ENCODE measurements at places on chromosomes 12 and 14. TPM values are rescaled to one million over a fixed set of nuclear protein-coding genes. Genes with fewer than 3 reads are reported as not detected.

DNA sequence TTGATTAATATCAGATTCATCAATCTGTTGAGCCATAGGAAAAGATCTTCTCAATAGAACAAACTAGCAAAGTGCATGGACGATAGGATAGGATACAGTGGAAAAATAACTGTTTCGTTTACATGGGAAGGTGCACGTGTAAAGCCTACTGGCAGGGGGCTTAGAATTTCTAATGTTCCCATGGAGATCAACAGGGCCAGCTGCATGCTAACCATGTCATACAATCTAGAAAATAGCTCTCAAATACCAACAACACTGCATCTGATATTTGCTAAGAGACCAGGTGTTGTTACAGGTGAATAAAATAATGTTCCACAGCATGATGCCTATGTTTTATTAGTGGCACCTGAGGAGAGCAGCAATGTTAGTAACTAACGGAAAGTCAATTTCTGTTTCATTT lies 72.5 kb downstream of the ACSS3 start:
- DNase-seq = no peak

DNA sequence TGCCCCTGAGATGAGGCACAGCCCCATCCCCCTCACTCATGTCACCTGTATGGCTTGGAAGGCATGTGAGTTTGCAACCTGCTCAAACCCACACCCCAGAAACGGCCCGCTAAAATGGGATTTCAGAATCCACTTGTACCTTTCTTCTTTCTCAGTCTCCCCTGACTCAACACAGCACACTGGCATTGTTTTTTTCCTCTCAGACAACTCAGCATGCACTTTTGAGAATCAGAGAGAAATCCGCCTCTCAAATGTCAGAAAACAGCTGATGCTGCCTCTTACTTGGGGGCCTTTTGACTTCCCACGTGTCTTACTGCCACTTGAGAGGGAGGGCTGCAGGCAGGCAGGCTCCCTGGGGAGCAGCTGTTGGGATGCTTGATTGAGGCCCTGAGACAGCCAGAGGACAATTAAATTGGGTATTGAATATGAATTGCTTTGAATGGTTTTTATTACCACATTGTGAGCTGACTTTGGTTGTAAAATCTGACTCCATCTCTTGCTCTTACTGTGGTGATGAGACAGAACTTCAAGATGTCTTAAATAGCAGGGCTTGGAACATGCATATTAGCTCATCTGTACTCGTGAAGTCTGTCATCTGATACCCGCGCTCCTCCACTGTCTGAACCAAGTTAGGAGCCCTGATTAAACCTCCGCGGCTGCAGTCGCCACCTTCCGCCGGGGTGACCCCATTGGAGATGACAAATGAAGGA lies 96.6 kb downstream of the APAF1 start:
- no peak for DNase-seq

- DNase-seq = no peak
Measured at GRCh38 chr14:75717729-75718128, 56.7 kb downstream of the TTLL5 start.

DNA sequence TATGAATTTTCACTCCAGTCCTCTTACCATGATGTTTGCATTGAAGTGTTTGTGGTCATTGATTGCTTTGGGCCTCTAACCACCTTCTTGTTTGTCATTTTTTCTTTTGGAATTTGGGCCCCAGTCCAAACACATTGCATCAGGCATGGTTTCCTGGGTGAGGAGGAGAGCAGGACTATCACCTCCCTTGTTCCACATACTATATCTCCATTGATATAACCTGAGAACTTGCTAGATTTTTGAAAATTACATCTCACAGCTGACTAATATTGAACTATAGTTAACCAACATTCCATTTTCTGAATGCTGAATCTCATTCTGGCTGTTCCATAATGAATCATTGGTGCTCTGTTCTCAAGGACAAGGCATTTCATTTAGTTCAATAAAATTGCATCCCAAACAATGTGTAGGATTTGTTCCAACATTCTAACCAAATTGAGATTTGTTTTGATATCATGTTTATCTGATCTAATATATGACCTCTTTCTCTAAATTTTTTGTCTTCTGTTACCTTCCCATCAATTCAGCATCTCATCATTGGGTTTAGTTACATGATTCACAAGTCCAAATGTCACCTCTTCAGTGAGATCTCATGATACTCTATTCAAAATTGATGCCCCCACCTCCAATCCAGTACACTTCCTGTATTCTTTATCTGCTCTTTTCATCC lies 329.0 kb downstream of the ZFP36L1 start:
- DNase-seq = no peak

DNA sequence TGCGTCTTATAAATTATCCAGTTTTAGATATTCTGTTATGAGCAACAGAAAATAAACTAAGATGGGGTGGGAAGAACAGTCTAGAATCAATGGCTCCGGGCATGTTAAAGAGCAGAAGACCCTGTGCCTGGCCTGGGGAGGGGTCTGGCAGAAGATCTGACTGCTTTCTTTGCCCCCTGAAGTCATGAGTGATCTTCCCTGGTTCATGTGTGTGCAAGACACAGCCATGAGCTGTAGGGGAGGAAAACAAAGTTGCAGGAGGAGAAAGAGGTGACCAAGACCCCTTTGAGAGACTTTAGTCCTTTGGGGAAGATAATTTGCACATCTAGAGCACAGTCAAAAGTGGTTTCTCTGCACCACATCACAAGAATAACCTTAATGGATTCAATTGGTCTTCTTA lies 4.8 kb downstream of the LACRT start:
- no peak for DNase-seq

- no peak for DNase-seq
Measured at GRCh38 chr14:95901054-95901453, 24.4 kb downstream of the TUNAR start.

GRCh38 chr14:75783184-75783583 lies 122.1 kb downstream of the TTLL5 start:
- DNase-seq = no peak

DNA sequence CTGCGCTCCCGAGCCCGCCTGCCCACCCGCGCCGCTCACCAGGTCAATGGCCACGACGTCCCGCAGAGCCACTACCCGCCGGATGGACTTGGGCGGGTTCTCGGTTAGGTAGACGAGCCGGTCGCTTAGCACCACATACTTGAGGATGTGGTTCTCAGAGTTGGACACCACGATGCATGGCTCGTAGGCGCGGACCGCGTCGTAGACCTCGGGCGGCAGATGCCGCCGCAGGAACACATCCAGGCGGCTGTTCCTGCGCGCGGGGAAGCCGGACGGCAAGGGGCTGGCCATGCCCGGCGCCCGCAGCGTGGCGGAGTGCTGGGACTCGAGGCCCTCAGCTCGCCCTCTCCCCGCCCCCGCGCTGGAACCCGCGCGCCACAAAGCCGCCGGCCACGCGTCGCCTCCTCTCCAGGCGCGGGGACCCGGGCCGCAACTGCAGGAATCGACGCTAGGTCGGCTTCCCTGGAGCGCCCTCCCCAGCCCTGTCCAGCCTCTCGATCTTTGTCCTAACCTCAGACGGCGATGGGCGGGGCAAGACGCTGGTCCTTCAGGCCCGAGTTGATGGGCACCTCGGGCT lies at the start of gene C12orf56:
TSS of gene C12orf56 (minus strand) at position 484 of the 577 bp plus-strand sequence. CDS start at position 291, 193 bp downstream.
- DNase-seq = peak; percentile 38

DNA sequence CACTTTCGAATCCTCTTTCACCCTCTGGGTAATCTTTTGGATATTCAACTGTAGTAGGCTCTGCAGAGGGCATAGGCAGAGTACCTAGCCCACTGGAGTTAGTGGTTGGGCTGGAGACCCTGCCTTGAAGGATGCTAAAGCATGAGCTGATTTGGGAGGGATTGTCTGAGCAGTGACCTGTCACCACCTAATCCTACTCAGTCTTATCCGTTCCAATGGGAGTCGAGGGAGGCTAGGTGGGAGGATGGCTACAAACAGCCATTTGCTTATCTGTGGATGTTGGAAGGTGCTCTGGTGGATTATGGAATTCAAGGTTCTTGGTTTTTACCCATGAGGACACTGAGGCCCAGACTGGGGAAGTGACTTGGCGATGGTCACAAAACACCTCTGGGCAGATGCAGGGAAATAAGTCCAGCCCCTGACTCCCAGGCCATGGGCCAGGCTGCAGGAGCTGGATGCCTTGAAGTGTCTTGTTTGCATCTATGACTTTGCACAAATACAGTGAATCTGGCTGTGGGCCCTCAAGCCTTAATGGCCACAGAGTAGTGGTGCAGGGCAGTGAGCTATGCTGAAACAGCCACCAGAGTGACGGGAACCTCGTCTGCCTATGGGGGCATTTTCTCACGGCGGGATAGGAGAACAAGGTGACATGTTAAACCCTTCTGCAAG lies 3.7 kb downstream of the KMT5A start:
- DNase-seq = no peak

- DNase-seq = no peak
Measured at GRCh38 chr12:48978291-48978740, at the start of gene WNT1. Gene WNT1 (plus strand): TSS chr12:48978322. CDS start chr12:48978651, 329 bp downstream.

- DNase-seq = no peak
Measured at GRCh38 chr12:24360057-24360456, 410.6 kb upstream of the SOX5 start.

GRCh38 chr12:93664573-93665138 lies 12.5 kb upstream of the CRADD start:
- no peak for DNase-seq

The PNN gene
- 103 TPM for total RNA-seq

The SLCO1B1 gene
- total RNA-seq = not detected

The MED6 gene
- 45.7 TPM for total RNA-seq

The GLT1D1 gene
- total RNA-seq = not detected

The CD69 gene
- 115 TPM for total RNA-seq

The RERG gene
- not detected for total RNA-seq

The NOVA1 gene
- not detected for total RNA-seq

The AKAP3 gene
- total RNA-seq = 2.6 TPM

The STK38L gene
- 18.1 TPM for total RNA-seq
